ENCODE measurements at places on chromosomes 1 and 21.

GRCh38 chr1:116733476-116734365 is 20.5 kb upstream of the CD2 start:
- DNase-seq = no peak

DNA sequence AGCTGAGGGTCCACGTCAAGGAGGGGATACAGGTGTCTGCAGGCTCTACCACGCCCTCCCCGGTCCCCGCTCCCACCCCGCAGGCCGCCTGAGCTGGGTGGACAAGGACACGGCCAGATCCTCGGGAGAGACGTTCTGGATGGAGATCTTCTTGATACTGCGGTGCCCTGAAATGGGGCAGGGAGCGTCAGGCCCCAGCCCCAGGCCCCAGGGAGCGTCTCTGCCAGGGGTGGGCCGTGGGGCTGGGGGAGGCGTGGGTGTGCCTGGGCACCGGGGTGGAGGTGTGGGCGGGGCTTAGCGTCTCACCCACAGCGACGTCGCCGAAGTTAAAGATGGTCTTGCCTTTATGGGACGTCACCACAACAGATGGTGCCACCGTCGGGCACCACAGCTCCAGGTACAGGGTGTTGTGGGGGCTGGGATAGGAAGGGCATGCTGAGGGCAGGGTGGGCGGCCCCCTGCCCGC is 7.3 kb upstream of the TMEM52 start:
- no peak for DNase-seq

- DNase-seq = no peak
Measured at GRCh38 chr21:28431022-28431421, 561.7 kb downstream of the LTN1 start.

DNA sequence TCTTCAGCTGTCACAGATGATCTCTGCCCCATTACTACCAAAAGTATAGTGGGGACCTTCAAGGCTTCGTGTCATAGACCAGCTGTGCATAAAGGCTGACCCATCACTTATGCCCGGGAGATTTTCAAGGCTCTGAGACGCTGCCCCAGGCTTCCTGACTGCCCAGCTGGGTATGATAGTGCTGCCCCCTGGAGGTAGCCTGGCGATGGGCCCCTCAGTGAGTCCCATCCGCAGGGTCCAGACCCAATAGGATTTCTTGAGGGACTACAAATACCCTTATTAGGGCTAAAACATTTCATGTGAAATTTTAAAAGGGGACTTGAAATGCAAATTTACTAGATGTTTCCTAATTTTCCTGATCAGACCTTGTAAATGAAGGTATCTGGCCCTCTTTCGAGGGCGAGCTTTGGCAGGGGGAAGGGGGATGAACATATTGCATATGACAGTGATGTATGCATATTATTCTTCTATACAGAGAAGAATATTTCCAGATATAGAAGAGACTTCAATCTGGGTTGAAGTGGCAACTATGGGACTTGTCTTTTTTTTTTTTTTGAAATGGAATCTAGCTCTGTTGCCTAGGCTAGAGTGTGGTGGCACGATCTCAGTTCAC is 11.7 kb upstream of the FCMR start:
- no peak for DNase-seq

DNA sequence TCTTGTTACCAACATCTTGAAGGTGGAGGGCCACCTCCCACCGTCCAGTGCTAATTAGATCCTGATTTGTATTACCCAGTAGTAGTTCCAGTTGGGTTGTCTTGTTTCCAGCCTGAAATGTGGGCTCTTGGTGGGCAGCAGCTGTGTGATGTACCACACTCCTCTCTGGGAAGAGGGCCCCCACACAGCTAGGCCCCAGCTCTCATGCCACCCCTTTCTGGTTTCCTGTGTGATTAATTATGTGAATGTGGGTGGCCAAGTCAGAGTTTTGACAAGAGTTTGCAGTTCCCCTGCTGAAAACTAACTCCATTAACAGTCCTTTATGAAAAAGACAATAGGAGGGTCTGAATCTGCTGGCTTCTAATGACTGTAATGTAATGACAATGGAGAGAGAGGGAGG is 3.8 kb downstream of the HMGB4 start:
- DNase-seq = no peak

GRCh38 chr1:88678405-88678804 is 5.7 kb upstream of the PKN2 start:
- no peak for DNase-seq

GRCh38 chr1:20775700-20776099 is 11.4 kb downstream of the HP1BP3 start:
- no peak for DNase-seq

- no peak for DNase-seq
Measured at GRCh38 chr1:114703242-114703641, 7.9 kb upstream of the AMPD1 start.

DNA sequence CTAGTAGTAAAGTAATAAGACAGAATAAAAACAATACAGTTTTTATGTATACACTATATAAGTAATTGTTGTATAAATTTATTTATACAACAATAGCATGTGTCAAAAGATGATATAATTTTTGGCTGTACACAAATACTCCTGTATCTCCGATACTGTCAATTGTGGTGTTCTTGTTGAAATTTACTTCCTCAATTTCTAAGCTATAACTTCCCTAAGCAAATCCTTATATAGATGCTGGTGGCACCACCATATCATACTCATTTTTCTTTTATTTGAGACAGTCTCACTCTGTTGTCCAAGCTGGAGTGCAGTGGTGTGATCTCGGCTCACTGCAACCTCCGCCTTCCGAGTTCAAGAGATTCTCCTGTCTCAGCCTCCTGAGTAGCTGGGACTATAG is 141.0 kb upstream of the HP1BP3 start:
- DNase-seq = no peak
